Activated naive CD8-positive, alpha-beta T cell treated with anti-CD3 and anti-CD28 coated beads for 36 hours (primary cell): ENCODE measurements at places on chromosomes 16 and 17. TPM values are rescaled to one million over a fixed set of nuclear protein-coding genes. Genes with fewer than 3 reads are reported as not detected.

DNA sequence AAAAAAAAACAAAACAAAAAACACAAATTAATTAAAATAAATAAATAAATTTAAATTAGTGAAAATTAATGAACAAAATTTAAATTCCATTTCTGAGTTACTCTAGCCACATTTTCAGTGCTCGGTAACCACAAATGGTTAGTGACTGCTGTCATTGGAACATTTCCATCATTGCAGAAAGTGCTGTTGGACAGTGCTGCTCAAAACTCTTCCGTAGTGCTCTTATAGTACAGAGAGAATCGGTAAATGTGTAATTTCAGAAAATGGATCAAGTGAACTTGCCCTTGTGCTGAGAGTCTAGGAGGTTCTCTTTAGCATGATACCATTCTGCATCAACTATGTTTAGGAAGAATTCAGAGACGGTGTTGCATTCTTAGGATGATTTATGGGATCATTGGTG, 23.7 kb downstream of the ZNRF1 start:
- no peak for DNase-seq

GRCh38 chr16:84373907-84374489, 5.7 kb downstream of the ATP2C2 start:
- peak; percentile 12 for DNase-seq

DNA sequence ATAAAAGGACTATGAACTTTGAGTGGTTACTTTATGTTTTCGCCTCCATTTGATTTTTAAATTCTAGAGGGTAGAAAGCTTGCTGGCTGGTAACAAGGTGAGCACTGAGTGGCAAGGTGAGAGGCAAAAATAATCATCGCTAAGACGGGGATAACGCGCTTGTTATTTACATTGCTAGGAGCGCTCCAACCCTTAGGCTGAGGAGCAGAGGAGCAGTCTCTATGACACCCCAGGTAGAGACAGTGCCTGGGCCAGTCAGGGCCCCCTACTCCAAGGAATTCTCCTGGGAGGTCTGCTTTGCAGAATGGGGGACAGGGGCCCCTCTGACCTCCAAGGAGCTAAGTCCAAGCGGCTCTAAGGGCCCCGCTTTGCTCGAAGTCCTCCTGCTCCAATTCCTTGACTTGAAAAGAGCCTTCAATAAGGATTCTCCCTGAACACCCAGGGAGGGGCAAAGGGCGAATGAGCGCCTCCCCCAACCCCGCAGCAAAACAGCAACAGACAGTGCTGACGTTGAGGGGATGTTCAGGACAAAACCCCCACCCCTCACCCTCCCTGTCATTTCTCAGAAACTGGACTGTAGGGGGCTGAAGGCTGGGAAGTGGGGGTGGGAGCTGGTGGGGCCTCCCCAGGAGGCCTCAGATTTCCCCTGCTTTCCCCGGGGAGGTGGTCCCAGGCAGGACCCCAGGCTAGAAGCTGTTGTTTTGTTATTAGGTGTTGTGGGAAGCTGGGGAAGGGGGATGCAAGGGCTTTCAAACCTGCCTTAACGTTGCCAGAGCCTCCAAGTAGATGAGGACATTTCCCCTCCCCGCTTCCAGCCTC, 10.2 kb upstream of the FOXF1 start:
- DNase-seq, result no peak

RAB37 gene
- total RNA-seq, result 1.8 TPM

OSGIN1 gene
- 0.92 TPM for total RNA-seq

RPTOR gene
- total RNA-seq, result 43.6 TPM
